ENCODE measurements at places on chromosomes 2 and 18. TPM values are rescaled to one million over a fixed set of nuclear protein-coding genes. Genes with fewer than 3 reads are reported as not detected.

FAM237A gene
- total RNA-seq: not detected

CCDC102B gene
- total RNA-seq: 20.0 TPM

ALKAL2 gene
- total RNA-seq: not detected

CMPK2 gene
- total RNA-seq: 8.1 TPM

RNF181 gene
- total RNA-seq: 46.0 TPM

ACADL gene
- 11.0 TPM for total RNA-seq

ITGB6 gene
- total RNA-seq: not detected

LONRF2 gene
- 87.6 TPM for total RNA-seq

TRIM54 gene
- total RNA-seq: not detected

PJVK gene
- 11.0 TPM for total RNA-seq

ANKRD36 gene
- 500 TPM for total RNA-seq

REG3A gene
- total RNA-seq: not detected

PROKR1 gene
- total RNA-seq: 2.8 TPM

NT5DC4 gene
- total RNA-seq: not detected

TMEM178A gene
- 32.2 TPM for total RNA-seq
